GM06990 (cell line): ENCODE measurements at places on chromosomes 11 and 22.

DNA sequence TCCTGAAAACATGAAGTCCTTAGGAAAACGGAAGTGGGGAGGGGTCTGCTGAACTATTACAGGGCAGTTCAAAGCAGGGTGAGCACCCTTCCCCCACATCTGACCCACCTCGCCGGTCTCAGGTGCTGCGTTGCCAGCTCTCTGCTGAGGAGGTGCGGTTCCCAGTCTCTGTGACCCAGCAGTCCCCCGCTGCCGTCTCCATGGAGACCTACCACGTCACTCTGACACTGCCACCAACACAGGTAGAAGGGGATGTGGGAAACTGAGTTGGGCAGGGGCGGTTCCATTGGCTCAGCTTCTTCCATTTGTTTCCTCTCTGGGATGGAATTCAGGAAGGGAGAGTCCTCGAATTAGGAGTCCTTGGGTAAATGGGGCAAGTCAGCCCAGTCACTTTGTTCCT lies 3.3 kb downstream of the C2CD2L start:
- no peak for DNase-seq

DNA sequence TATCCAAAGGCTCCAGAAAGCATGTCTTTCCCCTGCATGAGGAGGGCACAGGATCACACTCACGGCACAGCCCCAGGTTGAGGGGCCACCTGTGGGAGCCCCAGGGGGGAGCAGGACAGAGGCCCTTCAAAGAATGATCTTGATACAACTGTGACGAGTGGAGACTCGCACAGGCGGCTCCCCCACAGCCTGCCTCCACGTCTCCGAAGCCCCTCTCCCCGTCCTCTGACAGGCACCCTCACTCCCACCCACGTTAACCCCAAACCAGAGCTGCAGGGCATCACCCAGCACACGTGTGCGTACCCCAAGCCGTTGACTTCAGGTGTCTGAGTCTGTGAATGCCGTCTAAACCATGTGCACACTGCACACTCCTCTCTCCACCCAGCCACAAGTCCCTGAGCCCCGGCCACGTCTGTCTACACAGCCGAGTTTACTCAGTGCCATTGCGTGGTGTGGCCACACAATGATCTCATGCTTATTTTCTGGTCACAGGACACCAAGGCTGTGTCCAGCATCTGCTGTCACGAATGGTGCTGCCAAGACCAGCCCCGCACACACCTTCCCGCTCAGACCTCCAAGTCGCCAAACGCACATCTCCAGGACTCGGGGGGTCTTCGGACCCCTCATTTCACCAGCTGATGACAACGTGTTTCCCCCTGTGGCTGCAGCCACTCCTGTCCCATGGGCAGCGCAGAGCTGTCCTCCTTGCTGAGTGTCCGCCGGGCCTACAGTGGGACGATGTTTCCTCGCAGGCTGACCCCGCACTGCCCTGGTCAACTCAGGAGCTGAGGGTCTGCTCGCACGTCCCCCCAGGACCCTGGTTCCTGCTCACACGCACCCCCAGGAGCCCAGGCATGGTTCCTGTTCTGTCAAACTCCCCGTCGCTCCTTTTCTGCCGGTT lies 251.2 kb downstream of the BRD1 start:
- DNase-seq, result no peak

- DNase-seq, result peak; percentile 29
These were observed 188.2 kb upstream of the TBCEL start for GRCh38 chr11:120835601-120836228.

- no peak for DNase-seq
These were observed 20.7 kb upstream of the ARFGAP3 start for GRCh38 chr22:42877597-42878340.

DNA sequence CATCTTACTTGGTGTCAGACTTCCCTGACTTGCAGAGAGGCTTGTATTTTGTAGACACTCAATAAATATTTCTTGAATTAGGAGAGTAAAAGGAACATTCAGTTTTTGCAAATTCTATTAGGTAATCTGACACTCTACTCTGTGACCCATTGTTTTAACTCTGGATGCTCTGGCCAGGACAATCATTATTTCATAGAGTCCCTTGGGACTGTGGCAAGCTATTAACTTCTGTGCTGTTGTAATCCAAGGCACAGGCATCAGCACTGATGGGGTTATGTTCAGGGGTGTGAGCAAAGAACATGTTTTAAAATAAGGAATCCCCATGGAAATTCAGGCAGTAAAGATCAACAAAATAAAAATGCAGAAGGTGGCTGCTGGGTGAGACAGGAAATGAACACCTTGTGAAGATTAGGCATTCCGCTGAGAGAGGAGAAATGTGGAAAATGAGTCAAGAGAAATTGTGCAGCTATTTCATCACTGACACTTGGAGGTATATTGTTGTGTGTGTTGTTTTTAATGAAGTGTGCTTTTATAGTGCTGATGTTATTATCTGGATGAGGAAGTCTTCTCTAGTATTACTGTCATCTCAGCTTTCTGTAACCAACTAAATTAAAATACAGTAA lies 175.2 kb downstream of the WNT11 start:
- DNase-seq, result no peak

GRCh38 chr11:67614730-67615714 lies 8.3 kb downstream of the NDUFV1 start:
- peak; percentile 59 for DNase-seq
